ENCODE measurements at places on chromosomes 5 and 9. TPM values are rescaled to one million over a fixed set of nuclear protein-coding genes. Genes with fewer than 3 reads are reported as not detected.

GRCh38 chr5:62030326-62030725 lies 275.7 kb upstream of the KIF2A start:
- no peak for DNase-seq

- no peak for DNase-seq
These were observed 3.8 kb downstream of the DCANP1 start for GRCh38 chr5:135443161-135443960.

DNA sequence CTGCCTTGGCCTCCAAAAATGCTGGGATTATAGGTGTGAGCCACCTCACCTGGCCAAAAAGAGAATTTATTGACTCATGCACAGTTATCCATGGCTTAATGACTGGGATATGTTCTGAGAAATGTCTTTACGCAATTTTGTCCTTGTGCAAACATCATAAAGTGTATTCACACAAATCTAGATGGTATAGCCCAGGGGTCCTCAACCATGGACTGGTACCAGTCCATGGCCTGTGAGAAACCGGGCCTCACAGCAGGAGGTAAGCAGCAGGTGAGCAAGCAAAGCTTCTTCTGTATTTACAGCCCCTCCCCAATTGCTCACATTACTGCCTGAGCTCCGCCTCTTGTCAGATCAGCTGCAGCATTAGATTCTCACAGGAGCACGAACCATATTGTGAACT lies 12.4 kb upstream of the SIL1 start:
- DNase-seq = no peak

DNA sequence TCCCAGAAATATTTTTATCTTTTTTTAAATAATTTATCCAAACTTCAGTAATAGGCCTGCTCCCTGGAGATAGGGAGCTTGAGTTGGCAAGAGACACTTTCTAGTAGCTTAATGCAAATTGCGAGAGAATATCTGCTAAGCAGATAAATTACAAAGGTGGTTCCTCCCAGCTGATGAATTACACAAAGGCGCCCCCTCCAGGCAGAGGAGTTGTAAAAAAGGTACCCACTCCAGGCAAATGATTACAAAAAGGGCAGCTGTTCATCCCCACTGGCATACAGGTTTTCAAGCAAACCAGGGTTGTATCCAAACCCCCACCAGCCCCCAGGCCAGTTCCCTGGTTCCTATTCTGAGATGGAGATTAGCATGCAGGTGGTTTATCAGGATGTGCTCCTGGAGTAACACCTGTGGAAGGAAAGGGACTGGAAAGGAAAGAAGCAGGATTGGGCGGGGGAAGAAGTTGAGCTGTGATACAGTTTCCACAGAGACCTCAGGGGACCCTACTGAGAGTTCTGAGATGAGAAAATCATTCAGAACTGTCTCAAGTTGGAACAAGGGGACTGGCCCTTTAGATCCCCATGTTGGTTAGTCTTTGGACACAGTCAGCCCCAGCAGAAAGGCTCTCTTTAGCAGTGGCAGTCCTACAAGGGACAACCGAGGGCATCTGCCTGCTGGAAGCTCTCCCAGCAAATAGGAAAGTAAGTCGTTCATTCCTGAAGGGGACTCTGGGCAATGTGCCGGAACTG lies 25.5 kb downstream of the ESM1 start:
- DNase-seq = peak; percentile 22

DNA sequence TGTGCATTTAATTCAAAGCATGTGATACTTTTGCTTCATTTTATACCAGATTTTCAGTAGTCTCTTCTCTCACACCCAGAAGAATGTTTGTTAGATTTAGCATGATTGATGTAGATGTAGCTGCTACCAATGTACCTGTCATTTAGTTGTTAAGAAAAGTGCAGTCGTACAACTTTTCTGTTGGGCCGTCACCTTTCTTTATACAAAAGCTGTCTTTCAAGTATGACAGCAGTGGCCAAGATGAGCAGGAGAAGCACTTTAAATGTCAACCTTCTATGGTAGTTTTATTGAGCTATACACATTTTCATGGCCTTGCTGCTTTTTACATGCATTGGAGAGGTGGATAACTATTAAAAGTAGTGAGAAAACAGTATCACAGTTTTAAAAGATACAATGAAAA lies 77.7 kb upstream of the PTPRD start:
- no peak for DNase-seq

DNA sequence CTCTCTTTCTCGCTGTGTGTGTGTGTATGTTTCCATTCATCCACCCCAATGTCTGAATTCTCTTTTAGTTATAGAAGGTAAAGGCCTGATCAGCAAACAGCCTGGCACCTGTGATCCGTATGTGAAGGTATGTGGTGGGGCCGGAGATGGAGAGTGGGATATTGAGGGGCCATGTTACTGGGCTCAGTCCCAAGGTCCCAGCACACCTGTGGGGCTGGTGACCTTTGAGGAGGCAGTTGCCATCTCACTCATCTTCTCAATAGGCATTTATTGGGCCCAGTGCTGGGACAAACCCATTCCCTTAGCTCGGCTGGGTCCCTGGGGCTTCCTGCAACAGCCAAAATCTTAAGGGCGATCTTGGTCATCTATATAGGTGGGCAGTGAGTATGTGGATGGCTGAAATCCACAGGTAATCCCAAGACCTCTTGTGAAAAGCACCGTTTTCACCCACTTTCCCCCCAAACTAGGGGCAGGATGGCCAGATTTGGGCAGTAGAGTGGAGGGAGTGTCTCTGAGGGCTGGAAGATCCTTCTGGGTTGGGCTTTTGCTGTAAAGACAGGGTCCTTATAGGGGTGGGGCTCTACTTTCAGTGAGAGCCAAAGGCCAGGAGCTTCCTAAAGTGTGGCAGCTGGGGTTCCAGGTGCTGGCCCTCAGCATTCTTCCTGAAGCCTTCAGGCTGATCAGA lies 19.6 kb downstream of the RGS3 start:
- DNase-seq = no peak

DNA sequence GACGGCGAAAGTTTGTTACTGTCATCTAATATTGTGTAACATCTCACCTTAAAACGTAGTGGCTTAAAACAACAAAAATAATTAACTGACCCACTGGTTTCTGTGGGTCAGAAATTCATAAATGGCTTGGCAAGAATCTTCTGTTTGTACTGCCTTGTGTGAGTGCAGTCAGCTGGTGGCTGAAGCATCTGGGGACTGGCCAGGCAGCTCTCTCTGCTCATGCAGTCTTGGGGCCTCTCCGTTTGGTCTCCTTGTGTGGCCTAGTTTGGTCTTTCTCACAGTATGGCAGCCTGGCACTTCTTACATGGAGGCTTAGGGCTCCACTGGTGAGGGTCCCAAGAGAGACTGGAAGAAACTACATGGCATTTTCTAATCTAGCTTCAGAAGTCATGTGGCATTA lies 49.0 kb upstream of the CTXN3 start:
- no peak for DNase-seq

GRCh38 chr5:9557696-9558095 lies 11.8 kb upstream of the SEMA5A start:
- no peak for DNase-seq

GRCh38 chr9:137694962-137695875 lies 76.4 kb downstream of the EHMT1 start:
- no peak for DNase-seq

Gene TXN
- total RNA-seq = 609 TPM

DNA sequence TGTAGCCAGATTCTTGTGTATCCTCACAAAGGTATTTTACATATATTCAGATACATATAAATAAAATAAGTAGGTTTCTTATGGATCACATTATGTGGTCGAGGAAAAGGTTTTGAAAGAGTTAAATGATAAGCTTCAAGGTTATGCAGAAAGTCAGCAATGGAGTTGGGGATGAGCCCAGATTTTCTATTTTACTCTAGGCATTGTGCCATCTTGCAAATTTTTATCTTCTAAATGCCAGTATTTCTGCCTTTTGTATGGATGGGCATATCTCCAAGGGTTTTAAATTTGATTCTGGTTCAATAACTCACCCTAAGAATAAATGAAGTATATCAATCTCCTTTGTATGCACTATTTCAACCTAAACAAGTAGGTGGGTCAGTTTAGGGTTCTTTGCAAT lies 410.7 kb downstream of the DMRTA1 start:
- DNase-seq = no peak

DNA sequence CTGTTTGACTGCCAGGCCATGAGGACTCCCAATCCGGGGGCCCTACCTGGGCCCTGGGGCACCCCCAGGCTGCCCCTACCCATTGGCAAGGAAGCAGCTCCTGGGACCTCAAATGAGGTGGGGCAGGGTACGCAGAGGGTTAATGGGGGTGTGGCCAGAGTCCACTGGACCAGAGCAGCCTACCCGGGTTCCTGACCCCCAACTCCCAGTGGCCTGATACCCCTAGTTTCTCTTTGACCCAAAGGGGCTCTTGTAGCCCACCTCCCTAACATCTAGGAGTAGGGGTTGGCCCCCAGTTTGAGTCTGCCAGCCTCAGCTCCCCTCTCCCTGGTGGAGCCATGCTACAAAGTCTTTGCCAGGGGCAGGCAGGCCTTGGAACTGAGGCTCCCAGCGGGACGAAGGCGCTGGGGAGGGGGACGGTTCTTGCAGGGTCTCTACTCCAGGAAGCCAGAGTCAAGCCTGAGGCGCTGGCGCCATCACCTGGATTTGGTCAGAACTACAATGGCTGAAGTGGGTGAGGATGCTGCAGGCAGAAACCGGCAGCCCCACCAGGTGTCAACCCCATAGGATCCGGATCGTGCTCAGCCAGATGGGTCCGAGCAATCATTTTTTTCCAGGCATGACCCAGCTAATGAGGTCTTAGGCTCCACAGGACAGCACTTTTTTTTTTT lies 8.4 kb upstream of the CERCAM start:
- DNase-seq = no peak

DNA sequence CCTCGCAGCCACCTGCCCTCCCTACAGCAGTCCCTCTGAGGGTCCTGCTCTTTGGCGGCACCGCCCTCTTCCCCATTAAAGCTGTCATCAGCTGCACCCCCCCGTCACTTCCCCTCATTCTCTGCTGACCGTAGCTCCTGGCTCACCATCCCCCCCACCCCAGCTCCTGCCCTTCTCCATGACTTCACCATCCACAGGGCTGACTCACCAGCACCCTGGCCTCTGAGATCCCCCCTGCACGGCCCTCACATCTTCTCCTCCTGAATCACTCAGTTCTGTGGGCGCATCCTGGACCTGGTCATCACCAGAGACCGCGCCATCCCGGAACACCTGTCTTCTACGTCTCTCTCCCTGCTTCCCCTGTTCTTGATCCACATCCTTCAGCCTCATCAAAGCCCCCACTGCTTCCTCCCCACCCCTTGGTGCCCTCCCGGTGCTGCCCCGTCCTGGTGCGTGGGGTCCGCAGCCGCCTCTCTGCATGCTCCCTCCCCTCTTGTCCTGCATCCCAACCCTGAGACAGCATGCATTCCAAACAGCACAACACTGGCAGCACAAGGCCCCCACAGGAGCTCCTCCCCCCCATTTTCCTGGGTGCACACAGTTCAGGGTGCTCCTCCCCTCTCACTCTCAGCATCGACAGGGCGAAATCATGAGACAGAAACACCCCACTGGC lies 12.9 kb downstream of the FLT4 start:
- DNase-seq = no peak

GRCh38 chr5:13745508-13745907 lies 199.0 kb downstream of the DNAH5 start:
- DNase-seq = no peak

- DNase-seq = no peak
These were observed 137.4 kb downstream of the MED27 start for GRCh38 chr9:131942146-131942720.

Gene ACSL6
- total RNA-seq = 0.59 TPM

Gene PLAC8L1
- total RNA-seq = not detected

Gene PCDHGA10
- 5.3 TPM for total RNA-seq

Gene MEIKIN
- not detected for total RNA-seq

Measured in left colon (tissue), 2 donors.